CD8-positive, alpha-beta T cell (primary cell): ENCODE measurements at places on chromosomes 11 and 22.

GRCh38 chr11:76185931-76186401 lies 20.3 kb downstream of the WNT11 start:
- no peak for DNase-seq

- no peak for DNase-seq
Observed at GRCh38 chr11:36222831-36223635, 66.2 kb downstream of the COMMD9 start.

DNA sequence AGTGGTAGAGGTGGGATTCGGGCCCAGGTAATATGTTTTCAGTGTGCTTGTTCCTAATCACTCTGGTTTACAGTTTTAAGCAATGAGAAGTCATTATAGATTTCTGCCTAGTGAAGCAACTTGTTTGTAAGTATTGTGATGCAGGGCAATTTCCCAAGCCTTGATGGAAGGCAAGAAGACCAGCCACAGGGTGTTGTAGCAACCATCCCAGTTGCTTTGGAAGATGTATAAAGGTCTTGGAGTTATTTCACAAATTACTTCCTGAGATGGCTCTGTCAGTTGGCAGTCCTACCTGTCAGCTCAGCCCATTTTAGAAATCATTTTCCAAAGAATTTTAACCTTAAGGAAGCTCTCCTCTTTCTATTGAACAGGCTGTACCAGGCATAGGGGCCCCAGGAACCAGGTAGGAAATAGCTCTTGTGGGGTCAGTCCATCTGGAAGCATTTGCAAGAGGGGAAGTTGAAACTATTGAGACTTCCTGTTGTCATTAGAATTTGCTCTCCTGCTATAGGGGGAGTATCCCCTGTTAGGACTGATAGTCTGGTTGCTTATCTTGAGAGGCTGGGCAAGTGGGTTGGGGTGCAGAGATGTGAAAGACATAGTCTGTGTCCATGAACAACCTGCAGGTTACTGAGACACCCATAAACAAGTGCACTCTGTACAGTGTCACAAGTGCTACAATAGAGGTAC lies 47.9 kb downstream of the STIM1 start:
- no peak for DNase-seq

DNA sequence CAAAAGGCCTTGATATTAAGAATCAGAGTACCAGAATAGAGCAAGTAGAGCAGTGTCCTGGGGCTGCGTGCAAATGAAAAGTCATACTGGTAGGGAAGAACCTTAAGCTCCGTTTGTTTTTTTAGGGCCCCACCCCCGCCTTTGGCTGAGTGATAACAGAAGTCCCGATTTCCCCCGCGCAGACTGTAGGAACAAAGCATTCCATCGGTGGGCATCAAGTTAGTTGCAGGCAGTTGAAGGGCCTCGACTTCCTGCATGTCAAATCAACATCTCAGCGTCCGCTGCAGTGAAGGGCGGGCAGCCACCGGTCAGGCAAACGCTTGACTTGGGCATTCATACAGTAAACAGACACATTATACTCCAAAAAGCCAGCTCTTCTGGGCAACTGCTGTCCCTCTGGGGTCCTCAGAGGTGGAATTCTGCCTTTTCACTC lies 11.7 kb downstream of the LRP4 start:
- DNase-seq = no peak

DNA sequence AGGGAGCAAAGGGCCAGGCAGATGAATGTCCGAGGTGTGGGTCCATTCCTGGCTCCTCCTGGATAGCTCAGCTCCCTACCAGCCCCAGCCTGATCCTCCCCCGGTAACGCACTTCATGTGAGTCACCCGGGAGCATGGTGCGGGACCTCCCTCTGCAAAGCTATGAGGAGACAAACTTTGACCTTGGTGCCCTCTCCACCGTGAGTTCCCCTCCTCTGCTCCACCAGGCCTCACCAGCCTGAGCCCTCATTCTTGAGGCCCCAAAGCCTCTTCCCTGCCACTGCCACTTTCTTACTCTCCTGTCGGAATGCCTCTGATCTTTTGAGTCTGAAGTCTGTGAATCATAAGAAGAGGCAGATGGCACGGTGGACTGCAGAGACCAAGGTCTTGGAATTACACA lies 37.4 kb upstream of the CD82 start:
- no peak for DNase-seq

GRCh38 chr22:40410272-40410671 lies 39.9 kb downstream of the SGSM3 start:
- no peak for DNase-seq

- DNase-seq = no peak
Observed at GRCh38 chr11:112644410-112645131, 316.6 kb upstream of the NCAM1 start.

GRCh38 chr11:14567064-14567651 lies 47.0 kb upstream of the PSMA1 start:
- no peak for DNase-seq

DNA sequence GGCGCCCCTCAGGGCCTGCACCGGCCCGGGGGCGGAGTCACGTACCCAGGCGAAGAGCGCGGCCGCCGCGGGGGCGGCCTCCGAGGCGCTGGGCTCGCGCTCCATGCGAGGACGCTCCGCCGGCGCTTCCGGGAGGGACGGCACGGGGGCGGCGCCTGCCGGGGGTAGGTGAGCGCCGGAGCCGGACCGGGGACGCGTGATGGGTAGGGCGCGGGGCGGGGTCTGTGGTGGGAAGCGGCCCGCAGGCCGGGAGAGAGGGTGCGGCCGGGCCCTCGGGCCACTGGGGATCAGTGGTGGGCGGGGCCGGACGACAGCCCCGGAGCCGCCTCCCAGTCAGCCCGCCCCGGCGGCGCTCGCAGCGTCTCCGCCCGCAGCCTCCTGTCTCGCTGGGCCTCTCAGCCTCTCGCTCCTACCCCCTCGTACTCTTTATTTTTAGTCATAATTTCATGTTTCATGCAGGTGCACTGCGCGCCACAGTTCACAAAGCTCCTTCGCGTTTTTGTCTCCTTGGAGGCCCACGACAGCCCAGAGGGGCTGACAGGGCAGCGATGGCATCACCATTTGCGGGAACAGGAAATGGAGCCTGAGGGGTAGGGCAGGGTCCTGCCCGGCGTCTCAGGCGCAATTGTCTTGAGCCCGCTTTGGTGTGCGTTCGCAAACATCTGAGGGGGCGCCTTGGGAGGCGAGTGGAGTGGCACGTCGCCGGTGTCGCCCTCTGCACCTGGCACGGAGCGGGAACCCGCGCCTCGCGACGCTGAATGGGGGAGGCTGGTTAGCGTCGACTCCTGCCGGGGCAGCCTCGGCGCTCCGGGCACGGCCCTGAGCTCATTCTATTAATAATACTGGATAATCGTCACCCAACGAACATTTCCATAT lies at the start of gene SERGEF:
Gene SERGEF, minus strand, starts transcription at position 142 of the 876 bp plus-strand sequence. Its CDS starts 37 bp downstream, at position 105.
- DNase-seq = peak; percentile 94

DNA sequence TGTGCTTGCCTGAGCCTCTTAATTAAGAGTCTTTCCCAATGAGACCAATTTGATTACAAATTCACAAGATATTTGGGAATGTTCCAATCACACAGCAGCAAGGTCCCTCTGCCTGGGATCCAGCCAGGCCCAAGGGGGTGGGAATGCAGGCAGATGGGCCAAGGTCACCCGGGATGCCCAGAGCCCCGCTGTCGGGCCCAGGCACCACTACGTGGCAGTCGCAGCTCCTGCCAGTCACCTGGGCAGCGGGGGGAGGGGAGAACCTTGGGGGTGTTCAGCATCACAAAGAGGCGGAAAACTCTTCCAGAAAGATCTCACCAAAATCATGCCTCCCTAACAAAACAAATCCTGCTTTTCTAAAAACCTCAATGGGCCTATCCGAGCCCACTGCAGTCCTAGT lies 30.9 kb downstream of the PPM1F start:
- DNase-seq = no peak

- DNase-seq = no peak
Observed at GRCh38 chr11:15920856-15921629, 435.3 kb downstream of the SOX6 start.

DNA sequence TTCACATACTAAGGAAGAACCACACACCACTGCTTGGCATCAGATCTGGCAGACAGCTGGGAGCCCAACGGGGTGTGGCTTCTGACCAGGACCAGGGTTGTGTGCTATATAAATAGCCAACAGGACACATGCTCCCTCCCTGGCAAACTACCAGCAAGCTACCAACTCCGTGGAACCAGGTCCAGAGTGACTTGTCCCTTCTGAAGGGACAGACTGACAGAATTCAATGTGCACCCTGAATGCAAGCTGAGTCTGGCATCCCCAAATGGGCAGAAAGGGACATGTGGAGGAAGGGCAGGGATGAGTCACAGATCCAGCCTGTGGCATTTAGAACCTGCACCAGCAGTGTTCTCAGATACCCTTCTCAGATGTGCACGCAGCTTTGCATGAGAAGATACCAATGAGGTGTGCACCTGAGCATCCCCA lies 92.9 kb downstream of the MICAL3 start:
- no peak for DNase-seq

GRCh38 chr11:19995145-19995544 lies 165.1 kb downstream of the DBX1 start:
- no peak for DNase-seq

GRCh38 chr11:86629045-86629706 lies 43.2 kb downstream of the ME3 start:
- DNase-seq = no peak
